ENCODE measurements at places on chromosomes 2 and 18.

DNA sequence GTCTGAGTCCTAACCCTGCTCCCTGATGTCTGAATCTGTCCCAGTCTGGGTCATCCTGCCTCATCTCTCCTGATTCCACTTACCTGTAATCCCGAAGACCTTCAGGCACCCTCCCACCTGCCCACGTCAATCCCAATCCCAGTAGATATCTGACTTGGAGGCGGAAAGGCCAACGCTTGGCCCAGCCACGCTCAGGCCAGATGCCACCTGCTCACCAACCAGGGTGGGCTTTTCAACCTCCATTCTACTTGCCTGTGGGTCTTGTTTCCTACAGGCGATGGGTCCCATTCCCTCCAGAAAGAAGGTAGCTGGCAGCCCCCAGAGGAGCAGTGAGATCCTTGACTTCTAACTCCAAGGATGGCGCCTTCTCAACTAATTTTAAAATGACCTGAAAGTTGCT lies 59.7 kb downstream of the INPP5D start:
- H3K36me3 ChIP-seq: peaks cover 77% of the 10 kb centered on the region
- H3K4me1 ChIP-seq: peaks cover 81% of the 10 kb centered on the region
- no peak for ATAC-seq
- H3K4me3 ChIP-seq: no peak overlapping the region

DNA sequence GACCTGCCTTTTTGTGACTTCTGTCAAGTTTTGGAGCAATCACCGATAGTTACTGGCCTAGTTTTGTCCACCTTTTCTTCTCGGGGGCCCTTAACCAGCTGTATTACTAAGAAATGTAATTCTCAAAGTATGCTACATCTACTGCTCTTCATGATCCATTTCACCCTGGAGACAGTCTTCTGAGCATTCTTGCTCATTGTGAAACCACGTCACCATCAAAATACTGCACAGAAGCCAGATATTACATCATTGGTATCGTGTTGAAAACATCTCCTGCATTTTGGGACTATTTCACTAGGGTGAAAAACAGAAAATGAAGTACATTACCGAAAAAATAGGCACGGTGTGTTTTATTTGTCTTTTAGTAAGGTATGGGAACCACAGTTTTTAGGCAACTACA lies 11.7 kb downstream of the LYPD6B start:
- no peak overlapping the region for H3K4me3 ChIP-seq
- peaks cover 32% of the 10 kb centered on the region for H3K36me3 ChIP-seq
- no peak for ATAC-seq
- no peaks in the 10 kb centered on the region for H3K27me3 ChIP-seq

- no peak overlapping the region for H3K4me3 ChIP-seq
- no peak overlapping the region for H3K27ac ChIP-seq
- no peak for ATAC-seq
- peaks cover 22% of the 10 kb centered on the region for H3K27me3 ChIP-seq
- H3K36me3 ChIP-seq: no peaks in the 10 kb centered on the region
Measured at GRCh38 chr2:218021536-218022071, 18.8 kb upstream of the TNS1 start.

- peak overlapping the region; percentile 7 for H3K4me3 ChIP-seq
- H3K36me3 ChIP-seq: peaks cover 15% of the 10 kb centered on the region
- peaks cover 22% of the 10 kb centered on the region for H3K4me1 ChIP-seq
- peak; percentile 70 for ATAC-seq
Measured at GRCh38 chr2:171655586-171655985, 31.7 kb upstream of the DYNC1I2 start.

DNA sequence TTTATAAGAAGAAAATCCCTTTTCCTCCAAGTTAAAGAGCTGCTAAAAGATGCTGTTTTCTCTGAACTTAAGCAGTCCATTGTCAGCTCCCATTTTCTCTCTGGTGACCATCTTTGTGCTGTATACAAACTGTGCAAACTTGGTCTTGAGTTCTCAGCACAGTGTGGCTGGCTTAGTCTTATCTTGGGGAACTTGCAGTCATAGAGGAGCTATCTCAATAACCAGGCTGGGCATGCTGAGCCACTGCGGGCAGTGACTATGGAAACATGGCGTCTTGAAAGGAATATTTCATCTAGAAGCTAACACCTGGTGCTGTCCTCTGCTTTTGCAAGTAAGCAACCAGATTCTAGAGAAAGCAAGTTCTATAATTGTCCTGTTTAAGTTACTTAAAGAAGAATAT lies 1334.4 kb upstream of the CELF4 start:
- ATAC-seq: no peak
- H3K27ac ChIP-seq: no peak overlapping the region
- no peak overlapping the region for H3K4me3 ChIP-seq
- H3K36me3 ChIP-seq: no peaks in the 10 kb centered on the region
- H3K4me1 ChIP-seq: no peaks in the 10 kb centered on the region

DNA sequence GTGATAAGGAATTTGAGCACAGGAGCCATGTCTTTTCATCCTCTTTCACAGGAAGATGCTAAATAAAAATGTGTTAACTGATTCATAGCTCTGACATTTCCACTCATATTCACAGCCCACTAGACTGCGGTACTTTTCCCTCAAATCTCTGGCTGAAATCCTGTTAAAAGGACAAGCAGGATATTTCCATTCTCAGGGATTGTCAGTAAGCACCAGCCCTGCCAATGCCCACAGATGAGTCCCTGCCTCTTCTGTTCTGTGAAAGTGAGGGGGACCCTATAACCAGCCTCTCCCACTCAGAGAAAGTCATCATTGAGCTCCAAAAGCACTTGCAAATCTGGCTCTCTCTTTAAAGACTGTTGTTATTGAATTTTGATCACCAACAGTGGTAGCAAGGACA lies 440.5 kb downstream of the SETBP1 start:
- H3K27me3 ChIP-seq: no peaks in the 10 kb centered on the region
- no peak overlapping the region for H3K27ac ChIP-seq
- no peak overlapping the region for H3K4me3 ChIP-seq
- no peak for ATAC-seq
- no peaks in the 10 kb centered on the region for H3K4me1 ChIP-seq

GRCh38 chr2:215029936-215030335 lies 108.5 kb downstream of the ABCA12 start:
- H3K27ac ChIP-seq: no peak overlapping the region
- no peaks in the 10 kb centered on the region for H3K36me3 ChIP-seq
- no peak overlapping the region for H3K4me3 ChIP-seq
- H3K27me3 ChIP-seq: no peaks in the 10 kb centered on the region
- no peak for ATAC-seq

- no peaks in the 10 kb centered on the region for H3K4me1 ChIP-seq
- peaks cover 19% of the 10 kb centered on the region for H3K36me3 ChIP-seq
- H3K4me3 ChIP-seq: no peak overlapping the region
- no peaks in the 10 kb centered on the region for H3K27me3 ChIP-seq
Measured at GRCh38 chr18:75044296-75044695, 164.6 kb downstream of the PTGR3 start.

DNA sequence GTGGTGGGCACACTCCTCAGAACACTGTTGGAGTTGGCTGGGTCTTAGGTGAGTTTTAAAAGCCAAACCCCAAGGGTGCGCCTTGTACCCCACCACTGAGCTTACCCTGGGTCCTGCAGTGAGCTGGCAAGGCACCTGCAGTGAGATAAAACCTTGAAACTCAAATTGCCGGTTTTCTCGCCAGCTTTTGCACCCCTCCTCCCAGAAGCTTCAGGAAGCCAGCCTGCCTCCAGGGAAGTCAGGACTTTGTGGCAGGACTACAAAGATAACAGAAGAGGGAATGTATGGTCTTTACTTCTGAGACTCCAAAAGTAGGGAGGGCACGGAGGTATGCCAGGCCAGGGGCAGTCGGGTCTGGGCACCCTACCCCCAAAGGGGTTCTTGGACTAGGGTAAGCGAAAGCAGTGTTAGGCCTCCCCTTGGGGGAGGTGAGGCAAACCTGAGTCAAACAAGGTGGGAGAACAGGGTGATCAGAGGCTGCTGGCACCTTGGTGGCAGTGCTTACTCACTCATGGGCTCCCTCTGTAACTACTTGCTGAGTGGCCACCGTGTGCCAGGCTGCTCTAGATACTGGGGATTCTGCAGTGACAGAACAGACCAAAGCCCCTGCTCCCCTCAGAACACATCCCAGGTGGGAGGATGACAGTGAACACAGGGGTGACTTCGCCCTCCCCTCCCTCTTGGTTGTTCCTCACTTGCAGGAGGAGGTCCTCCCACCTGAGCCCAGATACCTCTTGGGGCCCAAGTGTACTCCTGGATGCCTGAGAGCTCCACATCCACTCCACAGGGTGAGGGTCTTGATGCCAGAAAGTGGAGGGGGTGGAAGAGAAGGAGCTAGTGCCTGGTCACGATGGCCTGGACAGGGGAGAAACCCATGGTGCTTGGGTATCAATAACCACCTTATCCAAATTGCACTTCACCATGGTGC lies 69.3 kb upstream of the RGPD5 start:
- no peaks in the 10 kb centered on the region for H3K36me3 ChIP-seq
- H3K4me3 ChIP-seq: no peak overlapping the region
- ATAC-seq: no peak

DNA sequence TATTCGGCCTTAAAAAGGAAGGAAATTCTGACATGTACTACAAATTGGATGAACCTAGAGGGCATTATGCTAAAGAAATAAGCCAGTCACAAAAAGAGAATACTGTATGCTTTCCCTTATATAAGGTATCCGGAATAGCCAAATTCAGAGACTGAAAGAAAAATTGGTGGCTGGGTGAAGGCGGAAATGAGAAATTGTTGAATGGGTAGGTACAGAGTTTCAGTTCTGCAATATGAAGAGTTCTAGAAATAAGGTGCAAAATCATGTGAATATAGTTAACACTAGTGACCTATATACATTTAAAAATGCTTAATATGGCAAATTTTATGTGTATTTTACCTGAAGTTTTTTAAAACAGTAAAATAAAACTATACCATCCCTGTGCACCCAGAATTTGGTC lies 43.1 kb downstream of the RMP24 start:
- H3K4me1 ChIP-seq: peaks cover 27% of the 10 kb centered on the region
- ATAC-seq: peak; percentile 88
- H3K4me3 ChIP-seq: no peak overlapping the region
- H3K27me3 ChIP-seq: no peaks in the 10 kb centered on the region
- H3K36me3 ChIP-seq: peaks cover 6% of the 10 kb centered on the region

DNA sequence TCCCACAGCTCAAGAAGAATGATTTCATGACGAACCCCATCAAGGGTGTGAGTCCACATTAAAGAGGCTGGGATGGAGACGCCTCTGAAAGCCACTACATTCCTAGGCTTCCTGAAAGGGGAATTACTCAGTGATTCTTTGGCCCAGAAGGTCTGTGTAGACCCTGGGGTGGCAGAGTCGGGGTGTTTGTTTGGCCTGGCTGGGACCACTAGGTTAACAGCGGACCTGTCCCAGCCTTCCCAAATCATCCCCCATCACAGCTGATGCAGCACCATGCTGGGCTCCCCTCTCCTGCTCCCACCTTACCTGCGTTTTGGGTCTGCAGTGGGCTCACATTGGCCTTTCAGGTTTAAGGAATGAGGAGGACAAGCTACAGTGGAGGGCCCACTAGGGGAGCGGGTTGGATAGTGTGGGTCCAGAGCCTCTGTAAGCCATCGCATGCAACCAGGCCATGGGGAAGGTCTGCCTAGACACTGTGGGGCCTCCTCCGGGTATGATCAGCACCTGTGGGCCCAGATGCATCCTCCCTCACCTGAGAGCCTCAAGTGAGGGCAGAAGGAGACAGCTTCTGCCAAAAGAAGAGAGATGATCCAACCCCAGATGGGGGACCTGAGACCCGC lies 16.2 kb downstream of the DIPK1C start:
- ATAC-seq: no peak
- peaks cover 20% of the 10 kb centered on the region for H3K27me3 ChIP-seq
- H3K27ac ChIP-seq: no peak overlapping the region
- no peak overlapping the region for H3K4me3 ChIP-seq
- H3K36me3 ChIP-seq: no peaks in the 10 kb centered on the region
- no peaks in the 10 kb centered on the region for H3K4me1 ChIP-seq

- H3K27ac ChIP-seq: no peak overlapping the region
- no peak overlapping the region for H3K4me3 ChIP-seq
- peaks cover 37% of the 10 kb centered on the region for H3K27me3 ChIP-seq
- H3K36me3 ChIP-seq: no peaks in the 10 kb centered on the region
- peaks cover 7% of the 10 kb centered on the region for H3K4me1 ChIP-seq
Measured at GRCh38 chr18:7116792-7117389, 706 bp downstream of the LAMA1 start.

DNA sequence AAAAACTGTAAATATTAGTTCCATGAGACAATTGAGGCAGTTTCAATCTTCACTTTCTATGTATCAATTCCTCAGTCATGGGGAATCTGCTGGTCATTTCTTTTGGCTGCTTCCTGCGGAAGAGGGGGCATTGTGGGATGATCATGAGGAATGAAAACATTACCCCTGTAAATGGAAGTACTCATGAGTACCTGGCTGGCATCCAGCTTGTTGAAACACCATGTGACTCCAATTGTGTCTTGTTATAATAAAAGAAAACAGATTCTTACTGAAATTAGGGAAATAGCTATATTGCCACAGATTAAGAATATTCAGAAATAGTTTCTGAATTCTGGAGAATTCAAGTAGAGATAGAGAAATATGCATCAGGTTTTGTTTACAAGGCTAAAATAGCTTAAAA lies 41.6 kb upstream of the GPR39 start:
- no peak overlapping the region for H3K4me3 ChIP-seq
- no peak overlapping the region for H3K27ac ChIP-seq
- no peaks in the 10 kb centered on the region for H3K4me1 ChIP-seq
- H3K36me3 ChIP-seq: no peaks in the 10 kb centered on the region
- no peaks in the 10 kb centered on the region for H3K27me3 ChIP-seq
- no peak for ATAC-seq

DNA sequence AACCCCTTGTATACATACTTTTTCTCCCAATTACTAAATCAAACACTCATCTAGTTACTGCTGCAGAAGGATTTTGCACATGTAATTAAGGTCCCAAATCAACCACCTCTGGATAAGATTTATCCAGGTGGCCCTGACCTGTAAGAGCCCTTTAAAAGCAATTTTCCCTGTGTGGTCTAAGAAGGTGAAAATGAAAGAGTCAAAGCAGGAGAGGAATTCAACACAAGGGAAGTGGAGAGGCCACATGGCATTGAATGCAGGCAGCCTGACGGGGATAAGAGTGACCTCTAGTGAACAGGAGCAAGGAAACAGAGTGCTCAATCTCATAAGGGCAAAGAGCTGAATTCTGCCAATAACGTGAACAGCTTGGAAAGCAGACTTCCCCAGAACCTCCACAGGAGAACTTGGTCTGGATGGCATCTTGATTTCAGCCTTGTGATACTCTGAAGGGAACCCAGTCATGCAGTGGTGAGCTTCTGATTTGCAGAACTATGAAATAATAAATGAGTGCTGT lies 27.2 kb downstream of the PPP3R1 start:
- no peak overlapping the region for H3K4me3 ChIP-seq
- no peaks in the 10 kb centered on the region for H3K27me3 ChIP-seq
- no peak overlapping the region for H3K27ac ChIP-seq

- H3K4me3 ChIP-seq: no peak overlapping the region
- H3K4me1 ChIP-seq: no peaks in the 10 kb centered on the region
- H3K27ac ChIP-seq: no peak overlapping the region
- ATAC-seq: no peak
- peaks cover 32% of the 10 kb centered on the region for H3K36me3 ChIP-seq
Measured at GRCh38 chr2:161373942-161374341, 42.2 kb upstream of the TBR1 start.

GRCh38 chr2:217206907-217207698 lies 347.2 kb upstream of the TNP1 start:
- no peaks in the 10 kb centered on the region for H3K4me1 ChIP-seq
- H3K4me3 ChIP-seq: no peak overlapping the region
- no peak for ATAC-seq
- peaks cover 41% of the 10 kb centered on the region for H3K27me3 ChIP-seq

GRCh38 chr2:26162963-26163362 lies 9.9 kb upstream of the GAREM2 start:
- H3K4me1 ChIP-seq: no peaks in the 10 kb centered on the region
- no peak for ATAC-seq
- no peaks in the 10 kb centered on the region for H3K27me3 ChIP-seq
- no peak overlapping the region for H3K4me3 ChIP-seq
- H3K27ac ChIP-seq: no peak overlapping the region

All from stimulated activated memory B cell treated with anti-CD40 and anti-IgM and Interleukin-4, amounts not matched to agents 10 μg/mL and 1 μg/mL and 100 μg/mL, for 72 hours (primary cell).